Stimulated activated CD4-positive, alpha-beta T cell treated with anti-CD3 and anti-CD28 coated beads, Interleukin-2, amount 100 ng/mL, for 24 hours (primary cell): ENCODE measurements at places on chromosomes 3 and 15.

GRCh38 chr15:43968551-43968950 lies 141.7 kb downstream of the WDR76 start:
- DNase-seq, result no peak

DNA sequence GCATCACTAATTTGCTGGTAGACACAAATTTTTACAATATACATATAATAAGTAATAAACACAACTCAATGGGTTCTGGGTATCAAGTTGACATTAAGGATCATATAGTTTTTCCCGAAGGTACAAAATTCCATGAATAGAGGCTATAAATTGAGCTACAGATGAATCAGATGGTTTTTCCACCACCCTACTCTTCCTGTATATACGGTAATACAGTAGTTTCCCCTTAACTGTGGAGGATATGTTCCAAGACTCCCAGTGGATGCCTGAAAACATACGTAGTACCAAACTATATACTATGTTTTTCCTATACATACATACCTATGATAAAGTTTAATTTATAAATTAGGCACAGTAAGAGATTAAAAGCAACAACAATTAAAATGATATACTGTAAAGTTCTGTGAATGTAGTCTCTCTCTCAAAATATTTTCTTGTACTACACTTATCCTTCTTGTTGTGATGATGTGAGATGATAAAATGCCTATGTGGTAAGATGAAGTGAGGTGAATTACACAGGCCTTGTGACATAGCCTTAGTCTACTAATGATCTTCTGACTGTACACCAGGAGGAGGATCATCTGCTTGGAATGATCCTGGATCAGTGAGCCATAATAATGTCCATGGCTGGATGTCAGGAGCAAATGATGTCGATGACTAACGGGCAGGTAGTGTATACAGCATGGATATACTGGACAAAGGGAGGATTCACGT lies 116.7 kb downstream of the NR1I2 start:
- no peak for DNase-seq

DNA sequence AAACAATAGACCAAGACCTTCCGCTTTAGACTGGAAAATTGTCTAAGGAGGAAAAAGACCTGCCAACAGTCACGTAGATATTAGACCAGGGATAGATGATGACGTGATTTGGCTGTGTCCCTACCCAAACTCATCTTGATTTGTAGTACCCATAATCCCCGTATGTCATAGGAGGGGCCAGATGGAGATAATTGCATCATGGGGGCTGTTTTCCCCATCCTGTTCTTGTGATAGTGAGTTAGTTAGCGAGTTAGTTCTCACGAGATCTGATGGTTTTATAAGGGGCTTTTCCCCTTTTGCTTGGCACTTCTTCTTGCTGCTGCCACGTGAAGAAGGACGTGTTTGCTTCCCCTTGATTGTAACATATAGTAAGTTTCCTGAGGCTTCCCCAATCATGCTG lies 31.7 kb upstream of the SUCLG2 start:
- DNase-seq, result no peak

GRCh38 chr3:108001457-108001856 lies 89.4 kb downstream of the CD47 start:
- DNase-seq, result no peak

DNA sequence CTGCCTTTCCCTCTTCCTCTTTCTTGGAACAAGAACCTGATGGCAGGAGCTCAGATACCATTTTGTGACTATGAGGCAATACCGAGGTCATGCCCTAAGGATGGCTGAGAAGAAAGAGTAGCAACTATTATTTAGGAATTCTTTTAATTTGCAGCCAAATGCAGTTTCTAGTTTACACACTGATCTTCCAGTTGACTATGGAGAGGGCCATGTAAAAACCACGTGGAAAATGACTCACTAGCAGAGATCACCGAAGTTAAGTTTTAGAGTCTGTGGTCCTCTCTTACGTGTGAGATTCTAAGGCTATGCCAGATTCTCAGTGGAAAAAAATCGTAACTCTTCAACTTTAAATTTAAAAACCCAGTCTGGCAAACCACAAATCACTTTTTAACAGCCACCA lies 7.8 kb downstream of the BNC1 start:
- DNase-seq, result no peak

DNA sequence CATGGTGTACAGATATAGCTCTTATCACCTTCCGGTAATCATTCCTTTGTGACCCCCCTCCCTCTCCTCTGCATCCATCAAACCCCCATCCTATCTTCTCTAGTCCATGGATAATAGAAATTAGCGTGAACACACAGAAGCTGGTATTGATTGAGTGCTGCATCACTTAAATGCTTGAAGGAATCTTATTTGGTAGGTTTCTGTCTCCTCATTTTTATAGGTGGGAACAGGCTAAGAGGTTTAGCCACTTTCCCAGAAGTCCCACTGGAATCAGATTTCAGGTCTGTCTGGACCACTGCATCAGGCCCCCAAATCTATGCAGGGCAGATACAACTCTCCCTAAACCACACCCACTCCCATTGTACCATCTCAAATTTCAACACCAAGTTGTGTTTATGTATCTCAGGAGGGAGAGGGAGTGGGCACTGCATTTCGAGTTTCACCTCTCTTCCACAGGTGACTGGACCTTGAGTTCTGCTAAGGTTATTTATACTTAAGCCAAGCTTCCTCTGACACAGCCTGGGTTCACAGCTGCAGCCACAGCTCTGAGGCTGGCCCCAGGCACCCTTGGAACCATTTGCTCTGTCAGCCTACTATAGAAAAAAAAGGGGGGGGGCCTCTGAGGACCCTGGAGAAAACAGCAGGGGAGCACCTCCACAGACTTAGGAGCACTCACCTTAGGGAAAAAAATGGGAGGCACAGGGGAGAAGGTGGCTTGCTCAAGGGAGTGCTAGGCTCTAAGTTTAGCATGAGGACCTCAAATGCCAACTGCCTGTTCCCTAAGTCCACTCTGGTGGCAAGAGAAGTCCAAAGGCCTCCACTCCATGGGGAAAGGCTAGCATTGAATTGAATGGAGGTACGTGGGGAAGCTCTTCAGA lies 2.1 kb upstream of the NMB start:
- DNase-seq, result no peak

- DNase-seq, result no peak
These were observed 42.8 kb downstream of the POMGNT2 start for GRCh38 chr3:43063114-43063513.

GRCh38 chr3:51934991-51935885 lies 6.5 kb downstream of the RRP9 start:
- no peak for DNase-seq

GRCh38 chr3:11591391-11592282 lies 52.1 kb downstream of the VGLL4 start:
- no peak for DNase-seq

- no peak for DNase-seq
These were observed 3.8 kb downstream of the AMIGO3 start for GRCh38 chr3:49715611-49716121.

DNA sequence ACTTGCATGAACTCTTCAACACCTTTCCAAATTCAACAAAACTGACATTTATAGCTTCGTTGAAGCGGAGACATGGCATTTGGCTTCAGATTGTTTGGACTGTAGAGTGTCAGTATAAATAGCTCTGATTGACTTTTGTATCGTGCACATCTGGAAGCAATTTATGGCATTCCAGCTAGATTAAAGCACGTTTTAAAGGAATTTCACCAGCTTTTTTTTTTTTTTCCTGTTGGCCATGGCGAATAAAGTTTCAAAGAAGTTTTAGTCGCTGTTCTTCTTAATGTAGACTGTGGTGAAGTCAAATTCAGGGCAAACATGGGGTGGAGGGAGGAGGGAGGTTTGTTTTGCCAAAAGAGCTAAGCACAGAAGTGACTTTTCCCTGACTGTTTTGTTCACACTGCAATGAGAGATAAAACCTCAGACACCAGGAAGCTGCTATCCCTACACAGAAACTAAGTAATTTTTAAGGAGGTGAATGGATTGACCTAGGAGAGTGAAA lies 391.0 kb upstream of the RARB start:
- DNase-seq, result no peak

GRCh38 chr15:68638953-68639515 lies 60.2 kb downstream of the CORO2B start:
- DNase-seq, result no peak

DNA sequence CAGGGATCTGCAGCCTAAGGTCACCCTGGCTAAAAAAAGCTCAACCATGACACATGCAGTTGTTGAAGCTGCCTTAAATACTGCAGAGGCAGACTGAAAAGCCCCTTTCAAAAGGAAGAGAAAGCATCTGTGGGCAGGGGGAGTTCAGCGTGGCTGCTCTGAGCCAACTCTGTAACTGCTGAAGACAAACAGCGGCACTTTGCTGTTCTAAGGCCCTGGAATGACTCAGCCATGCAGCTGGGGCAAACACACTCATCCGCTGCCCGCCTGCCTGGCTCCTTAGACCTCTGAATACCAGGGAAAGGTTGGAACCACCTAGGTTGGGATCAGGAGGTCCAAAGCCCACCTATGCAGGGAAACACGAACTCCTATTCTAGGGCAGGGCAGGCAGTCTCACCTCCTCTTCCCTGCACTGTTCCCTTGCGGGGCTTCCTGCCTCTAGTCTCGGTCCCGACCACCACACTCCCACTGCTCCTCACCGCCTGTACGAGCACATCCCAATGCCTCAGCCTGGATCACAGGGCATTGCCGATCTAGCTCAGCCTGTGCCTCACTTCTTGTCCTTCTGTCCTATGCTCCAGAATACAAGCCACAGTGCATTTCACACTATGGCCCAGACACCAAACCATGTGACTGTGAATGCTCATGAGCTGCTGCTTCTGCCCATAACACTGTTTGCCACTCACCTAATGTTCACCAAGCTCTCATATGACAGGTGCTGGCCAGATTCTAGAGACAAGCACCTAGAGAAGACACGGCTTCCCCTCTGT lies 6.6 kb upstream of the MUSTN1 start:
- DNase-seq, result no peak

GRCh38 chr15:57647071-57647790 lies 55.5 kb downstream of the MYZAP start:
- no peak for DNase-seq

DNA sequence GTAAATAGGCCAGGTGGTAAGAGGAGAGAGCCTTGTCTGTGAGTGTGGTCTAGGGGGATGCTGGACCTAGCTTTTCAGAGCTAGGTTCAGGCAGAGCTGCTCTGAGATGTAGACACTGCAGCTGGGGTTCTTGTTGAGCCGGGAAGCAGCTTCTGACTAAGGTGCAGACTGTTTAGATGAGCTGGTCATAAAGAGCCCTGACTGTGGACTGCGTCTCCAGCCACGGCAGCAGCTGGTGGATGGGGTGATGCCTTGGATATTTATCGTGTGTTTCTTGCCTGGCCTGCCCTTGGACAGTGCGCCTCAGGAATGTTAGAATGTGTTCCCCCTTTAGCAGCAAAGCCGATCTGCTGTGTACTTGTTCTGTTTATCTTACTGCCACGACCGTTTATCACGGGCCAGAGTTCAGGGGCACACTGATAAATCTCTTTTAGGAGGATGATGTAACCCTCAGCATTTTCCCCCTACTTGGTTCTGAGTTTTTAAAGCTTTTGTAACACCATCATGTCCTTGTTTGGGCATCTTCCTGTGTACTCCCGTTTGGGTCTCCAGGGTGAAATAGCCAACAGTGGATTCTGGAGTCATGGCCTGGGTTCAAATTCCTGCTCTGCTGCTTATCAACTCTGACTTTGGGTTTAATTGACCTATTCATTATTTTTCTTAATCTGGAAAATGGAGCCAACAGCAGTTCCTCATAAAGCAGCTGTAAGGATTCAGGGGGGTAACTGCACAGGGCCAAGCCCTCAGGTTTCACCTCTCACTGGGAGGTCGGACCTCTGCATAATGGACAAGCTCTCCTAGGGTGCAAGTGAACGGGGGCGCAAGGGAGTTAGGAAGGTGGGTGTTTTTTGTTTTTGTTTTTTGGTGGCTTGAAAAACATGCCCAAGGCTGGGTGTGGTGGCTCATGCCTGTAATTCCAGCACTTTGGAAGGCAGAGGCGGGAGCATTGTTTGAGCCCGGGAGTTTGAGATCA lies 51.4 kb downstream of the FLNB start:
- no peak for DNase-seq

GRCh38 chr15:43514241-43515057 lies 3.0 kb upstream of the MAP1A start:
- DNase-seq, result peak; percentile 19

- DNase-seq, result no peak
These were observed 3.9 kb downstream of the MKRN3 start for GRCh38 chr15:23569151-23569925.

- no peak for DNase-seq
These were observed 95.3 kb upstream of the TPRG1 start for GRCh38 chr3:189076449-189076848.

GRCh38 chr15:62591842-62592838 lies 427.1 kb upstream of the C2CD4B start:
- no peak for DNase-seq

DNA sequence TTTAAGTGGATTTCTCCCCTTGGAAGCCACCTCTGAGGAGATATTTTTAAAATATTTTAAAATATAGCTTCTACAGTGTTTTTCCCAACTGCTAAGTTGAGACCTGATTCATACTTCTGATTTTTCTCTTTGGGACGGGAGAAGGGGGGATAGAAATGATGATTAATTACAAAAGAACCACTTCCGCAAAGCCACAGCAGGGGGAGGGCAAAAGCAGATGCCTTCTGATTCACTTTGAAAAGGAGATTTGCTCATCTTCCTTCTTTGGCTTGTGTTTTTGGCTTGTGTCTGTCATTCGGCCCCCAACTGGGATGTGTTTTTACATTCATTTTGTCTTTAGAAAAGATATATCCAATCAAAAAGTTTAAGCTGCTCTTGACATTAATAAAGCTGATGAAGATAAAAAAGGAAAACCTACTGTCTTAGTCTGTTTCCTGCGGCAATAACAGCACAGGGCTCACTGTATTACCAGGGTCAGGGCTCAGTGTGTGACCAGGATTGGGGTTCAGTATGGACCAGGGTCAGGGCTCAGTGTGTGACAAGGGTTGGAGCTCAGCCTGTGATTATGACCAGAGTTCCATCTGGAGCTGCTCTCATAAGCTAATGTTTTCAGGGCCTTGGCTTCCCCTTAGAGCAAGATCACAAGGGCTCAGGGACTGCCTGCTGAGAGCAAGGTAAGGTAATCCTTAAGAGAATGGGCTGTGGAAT lies 223.2 kb downstream of the MTHFS start:
- peak; percentile 8 for DNase-seq

DNA sequence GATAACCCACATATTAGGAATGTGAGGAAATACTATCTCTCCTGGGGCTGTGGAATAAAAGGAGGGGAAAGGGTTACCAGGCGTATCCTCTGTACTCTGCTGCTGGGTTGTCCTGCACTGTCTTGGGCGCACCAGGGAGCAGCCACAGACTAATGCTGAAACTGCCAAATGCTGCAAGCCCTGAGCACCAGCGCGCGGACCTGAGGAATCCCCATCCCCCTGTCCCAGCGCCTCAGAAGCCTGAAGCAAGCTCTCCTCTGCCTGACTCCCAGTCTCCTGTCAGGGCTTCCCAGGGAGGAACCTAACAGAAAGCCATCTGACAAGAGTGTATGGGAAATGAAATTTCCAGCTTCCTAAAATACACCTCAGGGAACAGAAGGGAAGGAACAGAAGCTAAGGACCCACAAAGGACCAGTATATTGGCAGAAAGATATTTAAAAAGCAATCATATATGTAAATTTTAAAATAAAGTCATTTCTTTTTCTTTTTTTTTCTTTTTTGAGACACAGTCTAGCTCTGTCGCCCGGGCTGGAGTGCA lies 158.3 kb upstream of the C2CD4B start:
- no peak for DNase-seq
